Stimulated activated CD8-positive, alpha-beta memory T cell treated with anti-CD3 and anti-CD28 coated beads, Interleukin-7, amount 100 ng/mL, for 48 hours (primary cell): ENCODE measurements at places on chromosomes 3 and 15.

DNA sequence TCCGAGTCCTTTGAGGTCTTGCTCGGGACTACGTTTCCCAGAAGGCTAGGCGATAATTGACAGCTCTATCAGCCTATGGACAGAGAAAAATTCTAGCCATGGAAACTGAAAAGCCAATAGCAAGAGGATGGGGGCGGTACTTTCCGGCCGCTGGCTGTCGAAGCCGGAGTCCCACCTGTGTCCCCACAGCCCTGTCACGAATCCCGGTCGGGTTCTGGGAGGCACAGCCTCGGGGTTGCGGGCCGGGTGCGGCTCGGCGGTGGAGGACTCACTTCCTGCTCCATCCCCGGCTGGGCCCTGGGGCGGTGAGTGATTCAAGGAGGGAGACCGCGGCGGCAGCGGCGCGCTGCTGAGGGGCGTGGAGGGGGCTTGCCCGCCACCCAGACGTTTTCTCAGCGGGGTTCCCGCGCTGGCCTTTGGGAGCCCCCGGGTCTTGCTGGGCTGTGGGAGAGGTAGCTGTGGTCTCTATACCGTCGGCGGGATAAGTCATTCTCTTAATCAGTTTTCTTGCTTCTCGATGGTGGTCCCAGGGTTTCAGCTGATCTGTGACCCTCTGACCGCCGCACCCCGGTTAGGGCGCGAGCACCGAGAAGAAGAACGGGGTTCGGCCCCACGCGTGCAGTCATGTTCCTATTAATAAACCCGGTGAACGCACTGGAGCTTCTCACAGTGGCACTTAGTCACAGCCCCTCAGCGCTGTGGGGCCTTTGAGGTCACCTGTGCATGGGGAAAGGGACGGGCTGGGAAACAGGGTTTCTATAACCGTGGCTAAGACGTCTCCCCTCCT is at the start of gene ZNF774:
TSS of gene ZNF774 (plus strand) at position 178 of the 787 bp plus-strand sequence. CDS start 2,377 bp downstream, outside the sequence.
- peak; percentile 82 for DNase-seq

GRCh38 chr15:28123408-28124023 is 24.4 kb upstream of the OCA2 start:
- peak; percentile 37 for DNase-seq

- DNase-seq = no peak
Observed at GRCh38 chr15:45641374-45641781, 6.5 kb downstream of the SQOR start.

- DNase-seq = no peak
Observed at GRCh38 chr3:192864941-192865340, 52.7 kb downstream of the MB21D2 start.

DNA sequence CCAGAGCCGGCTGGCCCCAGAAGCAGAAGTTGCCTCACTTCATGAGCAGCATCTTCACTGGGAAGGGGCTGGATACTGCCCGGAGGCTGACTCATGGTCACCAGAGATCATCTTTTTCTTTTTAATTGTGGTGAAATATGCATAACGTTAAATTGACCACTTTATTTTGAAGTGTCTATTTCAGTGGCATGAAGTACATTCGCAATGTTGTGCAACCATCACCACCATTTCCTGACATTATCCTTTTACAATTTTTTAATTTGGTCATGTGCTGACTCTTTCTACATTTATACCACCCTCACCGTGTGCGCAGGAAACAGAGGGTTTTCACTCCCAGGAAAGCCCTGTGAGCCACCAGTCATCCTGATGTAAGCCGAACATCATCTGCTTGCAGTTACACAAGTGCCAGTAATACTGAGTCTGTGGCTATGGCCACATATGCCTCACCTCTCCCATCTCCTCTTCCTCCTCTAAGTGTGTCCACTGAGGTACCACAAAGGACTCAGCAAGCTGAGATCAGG is 51.6 kb upstream of the ABHD17C start:
- no peak for DNase-seq

DNA sequence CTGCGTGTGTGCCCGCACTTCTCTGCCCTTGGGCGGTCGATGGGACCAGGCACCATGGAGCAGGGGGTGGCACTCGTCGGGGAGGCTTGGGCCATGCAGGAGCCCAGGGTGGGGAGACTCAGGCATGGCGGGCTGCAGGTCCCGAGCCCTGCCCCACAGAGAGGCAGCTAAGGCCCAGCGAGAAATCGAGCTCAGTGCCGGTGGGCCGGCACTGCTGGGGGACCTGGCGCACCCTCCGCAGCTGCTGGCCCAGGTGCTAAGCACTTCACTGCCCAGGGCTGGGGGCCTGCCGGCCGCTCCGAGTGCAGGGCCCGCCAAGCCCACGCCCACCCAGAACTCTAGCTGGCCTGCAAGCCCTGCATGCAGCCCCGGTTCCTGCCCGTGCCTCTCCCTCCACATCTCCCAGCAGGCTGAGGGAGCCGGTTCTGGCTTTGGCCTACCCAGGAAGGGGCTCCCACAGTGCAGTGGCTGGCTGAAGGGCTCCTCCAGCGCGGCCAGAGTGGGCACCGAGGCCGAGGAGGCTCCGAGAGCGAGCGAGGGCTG is 553 bp upstream of the RTP4 start:
- DNase-seq = no peak

DNA sequence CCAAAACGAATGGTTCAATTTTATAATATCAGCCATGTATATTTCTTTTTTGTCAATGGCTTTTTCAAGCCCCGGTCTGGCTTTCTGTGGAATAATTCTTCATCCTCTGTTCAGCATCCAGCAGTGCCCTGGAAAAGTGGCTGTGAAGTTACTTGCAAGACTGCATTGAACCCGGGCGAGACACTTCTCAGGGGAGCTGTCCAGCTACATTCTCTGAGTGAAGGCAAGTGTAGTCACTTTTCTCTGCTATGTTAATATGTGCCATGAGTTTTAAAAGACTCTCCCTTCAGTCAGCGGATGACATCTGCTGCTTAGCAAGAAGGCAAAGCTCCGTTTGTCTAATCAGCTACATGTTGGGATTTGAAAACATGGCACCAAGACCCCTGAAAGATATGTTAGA is 81.3 kb upstream of the RGMA start:
- DNase-seq = no peak

DNA sequence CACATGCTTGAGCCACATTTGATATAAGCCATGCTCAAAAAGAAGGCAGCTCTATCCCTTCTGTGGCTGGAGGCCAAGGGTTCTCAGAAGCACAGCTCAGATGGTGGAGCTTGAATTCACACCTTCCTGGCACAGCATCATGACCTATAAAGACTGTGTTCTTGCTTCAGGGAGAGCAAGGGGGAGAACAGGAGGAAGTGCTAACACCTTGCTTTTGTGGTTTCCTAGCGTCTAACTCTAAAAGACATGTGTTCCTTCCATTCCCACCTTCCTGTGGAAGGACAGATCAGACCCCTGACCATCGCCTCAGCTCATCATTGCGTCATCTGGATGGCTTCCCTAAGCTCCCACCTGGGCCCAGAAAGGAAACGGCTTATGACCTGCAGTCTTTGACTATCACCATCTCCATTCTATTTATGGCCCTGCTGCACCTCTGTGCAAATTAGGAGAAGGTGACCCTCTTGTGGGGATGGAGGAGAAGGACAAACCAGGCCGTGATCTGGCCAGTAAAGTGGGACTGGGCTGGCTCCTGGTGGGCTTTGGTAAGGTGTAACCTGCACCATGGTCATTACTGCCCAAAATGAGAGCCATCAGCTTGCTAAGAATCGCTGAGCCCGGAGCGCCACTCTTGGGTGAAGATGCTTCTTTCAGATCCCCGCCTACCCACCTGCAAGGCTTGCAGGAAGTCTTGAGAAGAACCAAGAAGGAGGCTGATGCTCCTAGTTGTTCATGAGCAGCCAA is 128.5 kb downstream of the SERPINI1 start:
- no peak for DNase-seq

- DNase-seq = no peak
Observed at GRCh38 chr3:65126527-65127410, 439.0 kb upstream of the ADAMTS9 start.

DNA sequence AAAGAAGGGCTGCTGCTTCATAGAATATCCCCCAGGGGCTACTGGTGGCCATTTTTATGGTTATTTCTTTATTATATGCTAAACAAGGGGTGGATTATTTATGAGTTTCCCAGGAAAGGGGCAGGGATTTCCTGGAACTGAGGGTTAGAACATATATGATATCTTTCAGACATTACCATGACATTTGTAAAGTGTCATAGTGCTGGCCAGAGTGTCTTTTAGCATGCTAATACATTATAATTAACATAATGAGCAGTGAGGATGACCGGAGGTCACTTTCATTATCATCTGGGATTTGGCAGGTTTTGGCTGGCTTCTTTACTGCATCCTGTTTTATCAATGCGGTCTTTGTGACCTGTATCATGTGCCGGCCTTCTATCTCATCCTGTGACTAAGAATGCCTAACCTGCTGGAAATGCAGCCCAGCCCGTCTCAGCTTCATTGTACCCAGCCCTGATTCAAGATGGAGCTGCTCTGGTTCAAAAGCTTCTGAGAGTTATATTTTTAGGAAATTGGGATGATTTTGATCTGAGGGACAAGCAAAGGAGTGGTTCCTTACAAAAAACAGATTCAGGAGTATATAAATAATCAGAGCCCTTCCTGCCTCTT is 9.1 kb upstream of the ZBTB20 start:
- DNase-seq = no peak

DNA sequence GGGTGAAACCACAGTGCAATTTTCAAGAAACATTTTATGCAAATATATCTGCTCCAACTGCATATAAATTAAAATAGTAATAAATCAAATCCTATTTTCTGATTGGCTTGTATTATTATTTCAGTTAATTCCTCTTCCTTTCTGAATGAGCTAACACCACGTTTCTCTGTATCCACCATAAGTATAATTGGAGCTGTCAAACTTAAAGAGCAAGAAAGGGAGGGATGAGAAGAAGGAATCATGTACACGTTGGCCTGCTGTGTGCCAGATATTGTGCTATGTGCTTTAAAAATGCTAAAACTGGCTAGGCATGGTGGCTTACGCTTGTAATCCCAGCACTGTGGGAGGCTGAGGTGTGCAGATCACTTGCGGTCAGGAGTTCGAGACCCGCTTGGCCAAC is 180.0 kb downstream of the MAGI1 start:
- no peak for DNase-seq

GRCh38 chr3:143822798-143823197 is 25.5 kb downstream of the SLC9A9 start:
- no peak for DNase-seq

GRCh38 chr3:173001622-173002021 is 139.4 kb downstream of the SPATA16 start:
- no peak for DNase-seq

- DNase-seq = no peak
Observed at GRCh38 chr3:160257606-160258005, 32.4 kb downstream of the C3orf80 start.

GRCh38 chr15:25743548-25744275 is 119.4 kb downstream of the ATP10A start:
- no peak for DNase-seq

GRCh38 chr3:49266410-49267095 is 10.5 kb downstream of the C3orf62 start:
- DNase-seq = no peak

DNA sequence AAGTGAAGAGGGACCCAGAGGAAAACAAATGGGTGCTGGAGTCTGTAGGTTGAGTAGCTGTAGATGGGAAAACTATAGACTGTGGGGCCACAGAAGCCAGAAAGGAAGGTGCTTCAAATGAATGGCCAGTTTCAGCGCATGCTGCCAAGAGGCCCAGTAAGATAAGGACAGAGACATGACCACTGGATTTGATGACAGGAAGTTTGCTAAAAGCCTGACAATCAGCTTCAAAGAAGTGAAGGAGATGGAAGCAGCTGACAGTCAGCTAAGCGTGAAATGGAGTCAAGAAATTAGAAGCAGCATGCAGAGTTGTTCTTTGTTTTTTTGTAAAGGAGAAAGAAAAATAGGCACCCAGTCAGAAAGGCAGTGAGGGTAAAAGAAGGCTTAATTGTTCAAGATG is 24.9 kb downstream of the TXNRD3 start:
- no peak for DNase-seq

GRCh38 chr3:187689984-187690383 is 12.4 kb downstream of the RTP2 start:
- DNase-seq = no peak

- no peak for DNase-seq
Observed at GRCh38 chr3:28042095-28042635, 199.3 kb upstream of the CMC1 start.

DNA sequence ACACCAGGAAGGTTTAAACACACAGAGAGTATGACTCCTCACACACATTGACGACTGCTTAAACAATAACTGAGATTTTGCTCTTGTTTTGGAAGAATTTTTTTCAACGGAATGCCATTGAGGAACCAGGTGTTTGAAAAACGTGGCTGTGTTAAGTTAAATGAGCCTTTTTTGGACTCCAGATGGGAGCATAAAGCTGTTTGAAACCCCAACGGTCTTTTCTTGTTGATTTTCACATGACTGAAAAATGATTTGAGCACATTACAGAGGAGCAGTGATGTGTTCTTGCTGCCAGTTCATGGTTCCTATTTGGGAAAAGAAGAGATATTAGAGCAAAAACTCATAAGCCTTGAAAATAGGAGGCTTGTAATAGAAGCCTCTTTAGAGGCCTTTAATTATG is 97.8 kb upstream of the SELENOK start:
- no peak for DNase-seq

DNA sequence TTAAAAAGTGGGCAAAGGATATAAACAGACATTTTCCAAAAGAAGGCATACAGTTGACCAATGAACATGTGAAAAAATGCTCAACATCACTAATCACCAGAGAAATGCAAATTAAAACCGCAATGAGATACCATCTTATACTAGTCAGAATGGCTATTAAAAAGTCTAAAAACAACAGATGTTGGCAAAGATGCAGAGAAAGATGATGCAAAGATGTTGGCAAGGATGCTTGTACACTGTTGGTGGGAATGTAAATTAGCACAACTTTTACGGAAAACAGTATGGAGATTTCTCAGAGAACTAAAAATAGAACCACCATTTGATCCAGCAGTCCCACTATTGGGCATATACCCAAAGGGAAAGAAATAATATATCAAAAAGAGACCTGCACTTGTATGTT is 53.5 kb downstream of the TLNRD1 start:
- DNase-seq = no peak

GRCh38 chr3:77040216-77040615 is 317 bp downstream of the ROBO2 start:
- DNase-seq = no peak

DNA sequence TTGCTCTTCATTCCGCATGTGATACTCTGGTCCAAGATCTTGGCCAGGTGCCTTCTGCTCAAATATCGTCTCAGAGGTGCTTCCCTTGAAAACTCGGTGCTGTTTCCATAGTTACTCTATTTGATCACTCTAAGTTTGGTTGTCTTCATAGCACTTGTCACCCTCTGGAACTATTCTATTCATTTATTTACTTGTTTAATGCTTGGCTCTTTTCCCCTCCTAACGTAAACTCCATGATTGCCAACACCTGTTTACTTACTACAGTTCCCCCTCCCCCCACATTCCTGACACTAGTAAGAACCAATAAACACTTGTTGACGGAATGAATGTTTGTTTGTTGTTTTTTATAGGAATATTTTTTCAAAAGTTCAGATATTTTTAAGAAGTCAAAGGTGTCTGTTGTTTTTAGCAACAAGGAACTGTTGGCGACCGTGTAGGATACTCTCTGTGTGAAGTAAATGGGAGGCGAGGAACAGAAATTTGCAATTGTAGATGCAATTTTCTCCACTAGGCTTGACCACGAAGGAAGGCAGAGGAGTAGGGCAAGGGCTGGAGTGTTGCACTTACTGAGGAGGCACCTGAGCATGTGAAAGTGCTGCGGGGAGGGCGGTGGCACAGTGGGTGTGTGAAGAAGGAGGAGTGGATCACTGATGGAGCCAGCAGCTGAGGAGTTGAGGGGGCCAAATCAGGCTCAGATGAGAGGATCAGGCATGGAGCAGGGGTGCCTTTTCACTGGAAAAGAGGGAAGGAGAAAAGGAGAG is 48.4 kb downstream of the MOBP start:
- no peak for DNase-seq

- no peak for DNase-seq
Observed at GRCh38 chr15:32657198-32657883, 15.8 kb downstream of the SCG5 start.
